ENCODE measurements at places on chromosomes 2 and 18.

GRCh38 chr18:44638034-44638540 is 42.6 kb upstream of the SETBP1 start:
- DNase-seq: no peak

- DNase-seq: no peak
These were observed 62.1 kb downstream of the LBH start for GRCh38 chr2:30293303-30293921.

GRCh38 chr2:37688771-37689468 is 17.5 kb upstream of the CDC42EP3 start:
- DNase-seq: no peak

- no peak for DNase-seq
These were observed 98.5 kb upstream of the NOSTRIN start for GRCh38 chr2:168703926-168704325.

DNA sequence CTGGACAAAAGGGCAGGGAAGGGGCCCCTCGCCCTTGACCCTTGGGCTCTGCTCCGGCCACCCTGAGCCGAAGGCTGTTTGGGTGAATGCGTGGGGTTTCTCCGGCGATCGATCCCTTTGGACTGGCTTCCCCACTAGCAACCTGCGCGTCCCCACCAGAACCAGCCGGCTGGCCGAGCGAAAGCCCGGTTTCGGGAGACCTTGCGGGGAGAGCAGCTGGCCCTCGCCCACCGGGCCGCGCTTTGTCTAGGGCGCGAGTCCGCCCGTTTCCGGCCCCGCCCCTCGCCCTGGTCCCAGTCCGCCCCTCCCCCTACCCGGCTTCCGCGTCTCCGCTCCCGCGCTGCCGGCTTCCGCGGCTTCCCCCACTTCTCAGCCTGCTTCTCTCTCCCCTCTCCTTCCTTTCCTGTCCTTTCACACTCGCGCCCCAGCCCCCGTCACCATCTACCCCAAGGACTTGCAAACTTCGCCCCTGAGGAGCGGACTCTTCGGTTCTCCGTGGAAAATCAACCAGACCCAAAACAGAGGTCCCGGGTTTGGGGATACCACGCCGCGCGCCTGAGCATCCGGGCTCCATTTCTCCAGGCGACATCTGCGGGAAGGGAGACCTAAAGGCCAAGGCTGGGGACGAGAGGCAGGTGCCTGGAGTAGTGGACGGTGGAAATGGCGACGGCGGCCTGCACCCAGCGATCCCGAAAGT is 48.0 kb upstream of the ATP6V1B1 start:
- peak; percentile 23 for DNase-seq

- no peak for DNase-seq
These were observed 35.1 kb downstream of the CABYR start for GRCh38 chr18:24173997-24174396.

DNA sequence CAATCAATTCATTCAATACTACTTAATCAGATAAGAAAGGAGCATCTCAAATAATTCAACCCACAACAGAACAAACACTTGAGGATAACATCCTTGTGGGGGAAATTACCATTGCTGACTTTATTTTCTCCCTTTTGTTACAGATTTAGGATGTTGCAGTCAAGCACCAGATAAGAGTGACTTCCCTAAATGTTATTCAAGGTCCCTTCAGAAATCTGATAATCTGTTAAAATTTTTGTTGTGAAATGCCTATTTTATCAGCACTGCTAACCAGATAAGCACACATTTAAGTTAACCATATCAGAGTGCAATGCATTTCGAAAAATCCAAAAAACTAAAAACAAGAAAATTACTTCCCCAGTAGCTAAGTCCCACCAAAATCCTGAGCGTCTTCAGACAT is 33.5 kb downstream of the SUMO1 start:
- no peak for DNase-seq

- DNase-seq: no peak
These were observed 118.5 kb upstream of the COL5A2 start for GRCh38 chr2:189298038-189298437.

GRCh38 chr2:9991221-9991620 is 39.7 kb downstream of the GRHL1 start:
- no peak for DNase-seq

GRCh38 chr18:46278481-46279465 is 174.6 kb downstream of the HAUS1 start:
- no peak for DNase-seq

- no peak for DNase-seq
These were observed 32.9 kb upstream of the NDUFV2 start for GRCh38 chr18:9069601-9070000.
